ENCODE measurements at places on chromosomes 2 and 18. TPM values are rescaled to one million over a fixed set of nuclear protein-coding genes. Genes with fewer than 3 reads are reported as not detected.

ZNF521 gene
- total RNA-seq: not detected

GKN2 gene
- total RNA-seq: not detected

YWHAQ gene
- total RNA-seq: 321 TPM

CD8A gene
- total RNA-seq: 1.3 TPM

HOXD12 gene
- not detected for total RNA-seq

MROH2A gene
- total RNA-seq: not detected

SPEG gene
- not detected for total RNA-seq

ALK gene
- total RNA-seq: not detected

PID1 gene
- total RNA-seq: not detected

ABCA12 gene
- total RNA-seq: not detected

NYAP2 gene
- total RNA-seq: not detected

UGT1A8 gene
- total RNA-seq: not detected

OR6B2 gene
- total RNA-seq: not detected

DYSF gene
- not detected for total RNA-seq

GCKR gene
- not detected for total RNA-seq

PXDN gene
- total RNA-seq: 1.3 TPM

EVX2 gene
- not detected for total RNA-seq

LHCGR gene
- total RNA-seq: not detected

FAM124B gene
- 0.64 TPM for total RNA-seq

PDE11A gene
- not detected for total RNA-seq

ZAP70 gene
- total RNA-seq: 240 TPM

RAD51AP2 gene
- not detected for total RNA-seq

SIX2 gene
- not detected for total RNA-seq

CTAGE1 gene
- total RNA-seq: not detected

SOS1 gene
- total RNA-seq: 74.5 TPM

PASK gene
- 92.0 TPM for total RNA-seq

AMMECR1L gene
- total RNA-seq: 20.2 TPM

All from activated CD4-positive, alpha-beta T cell treated with anti-CD3 and anti-CD28 coated beads, Interleukin-2, amount 10 ng/mL, durations not matched to agents 24 days and 14 days (primary cell).